ENCODE measurements at places on chromosomes 1 and 21.

DNA sequence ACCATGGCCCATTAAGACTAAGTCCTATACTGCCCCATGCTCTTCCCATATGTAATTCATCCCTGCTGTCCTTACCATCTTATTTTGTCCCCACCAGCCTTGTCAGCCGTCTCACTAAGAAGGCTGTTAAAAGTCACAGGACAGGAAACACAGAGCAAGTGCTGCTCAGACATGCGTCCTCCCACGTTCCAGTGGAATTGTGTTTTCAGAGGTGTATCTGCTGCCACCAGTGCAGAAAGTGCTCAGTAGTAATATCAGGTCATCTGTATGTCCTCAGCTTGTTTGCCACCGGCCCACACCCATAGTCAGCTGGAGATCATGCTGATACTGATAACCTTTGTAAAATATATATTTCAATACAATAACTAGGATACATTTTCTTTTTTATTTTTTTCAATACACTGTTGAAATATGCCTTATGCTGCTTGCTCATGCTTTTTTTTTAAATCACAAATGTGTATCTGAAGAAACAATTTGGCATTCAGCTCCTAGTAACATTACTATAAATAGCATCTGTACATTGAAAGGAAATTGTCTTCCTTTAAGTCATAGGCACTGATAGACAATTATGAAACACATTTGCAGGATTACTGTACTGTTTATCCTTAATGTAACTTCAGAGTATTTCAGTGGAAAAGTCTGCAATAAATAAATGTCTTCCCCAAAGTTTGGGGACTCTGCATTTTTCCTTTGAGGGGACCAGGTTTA, 156.9 kb downstream of the EDEM3 start:
- no peak for DNase-seq

DNA sequence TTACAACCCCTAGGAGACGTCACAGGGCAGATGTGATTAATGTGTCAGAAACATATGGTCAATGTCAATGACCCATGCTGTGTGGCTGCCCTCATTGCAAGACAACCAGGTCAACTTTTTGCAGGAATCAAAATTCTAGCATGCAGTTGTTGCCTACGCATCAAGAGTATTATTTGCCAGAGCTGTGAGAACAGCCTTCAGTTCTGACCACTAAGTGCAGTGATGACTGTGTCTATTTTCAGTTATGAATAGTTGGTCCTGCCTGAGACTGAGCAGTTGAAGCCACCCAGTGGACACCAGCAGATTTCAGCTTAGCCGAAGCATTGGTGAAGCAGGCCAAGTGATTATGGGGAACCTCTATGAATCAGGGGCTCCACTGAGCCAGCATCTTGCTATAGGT, 47.3 kb downstream of the LYPLAL1 start:
- DNase-seq, result no peak

- no peak for DNase-seq
Measured at GRCh38 chr1:161739865-161740566, 9.6 kb upstream of the DUSP12 start.

DNA sequence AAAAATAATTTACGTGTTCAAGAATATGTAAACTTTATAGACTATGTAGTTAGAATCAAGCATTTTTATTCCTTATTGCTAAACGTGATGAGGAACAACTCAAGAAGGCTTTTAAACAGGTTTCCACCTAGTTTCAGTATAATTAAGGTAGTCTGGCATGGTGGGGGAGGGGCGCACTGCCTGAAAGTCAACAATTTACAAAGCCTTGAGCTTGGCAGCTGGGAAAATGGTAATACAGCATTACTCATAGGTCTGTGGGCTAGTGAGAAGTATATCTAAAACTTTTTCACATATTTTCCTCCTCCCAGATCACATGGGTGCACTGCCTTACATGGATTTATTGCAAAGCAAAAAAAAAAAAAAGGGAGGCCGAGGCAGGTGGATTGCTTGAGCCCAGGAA, 75.2 kb downstream of the EVI5 start:
- no peak for DNase-seq

GRCh38 chr1:80441664-80442063, 1359.1 kb upstream of the ADGRL2 start:
- no peak for DNase-seq
